Activated CD4-positive, alpha-beta T cell treated with anti-CD3 and anti-CD28 coated beads, Interleukin-2, amount 50 U/mL, for 16 hours (primary cell): ENCODE measurements at places on chromosomes 16 and 17.

GRCh38 chr16:11076259-11077018 lies 132.1 kb downstream of the CLEC16A start:
- DNase-seq: peak; percentile 75

DNA sequence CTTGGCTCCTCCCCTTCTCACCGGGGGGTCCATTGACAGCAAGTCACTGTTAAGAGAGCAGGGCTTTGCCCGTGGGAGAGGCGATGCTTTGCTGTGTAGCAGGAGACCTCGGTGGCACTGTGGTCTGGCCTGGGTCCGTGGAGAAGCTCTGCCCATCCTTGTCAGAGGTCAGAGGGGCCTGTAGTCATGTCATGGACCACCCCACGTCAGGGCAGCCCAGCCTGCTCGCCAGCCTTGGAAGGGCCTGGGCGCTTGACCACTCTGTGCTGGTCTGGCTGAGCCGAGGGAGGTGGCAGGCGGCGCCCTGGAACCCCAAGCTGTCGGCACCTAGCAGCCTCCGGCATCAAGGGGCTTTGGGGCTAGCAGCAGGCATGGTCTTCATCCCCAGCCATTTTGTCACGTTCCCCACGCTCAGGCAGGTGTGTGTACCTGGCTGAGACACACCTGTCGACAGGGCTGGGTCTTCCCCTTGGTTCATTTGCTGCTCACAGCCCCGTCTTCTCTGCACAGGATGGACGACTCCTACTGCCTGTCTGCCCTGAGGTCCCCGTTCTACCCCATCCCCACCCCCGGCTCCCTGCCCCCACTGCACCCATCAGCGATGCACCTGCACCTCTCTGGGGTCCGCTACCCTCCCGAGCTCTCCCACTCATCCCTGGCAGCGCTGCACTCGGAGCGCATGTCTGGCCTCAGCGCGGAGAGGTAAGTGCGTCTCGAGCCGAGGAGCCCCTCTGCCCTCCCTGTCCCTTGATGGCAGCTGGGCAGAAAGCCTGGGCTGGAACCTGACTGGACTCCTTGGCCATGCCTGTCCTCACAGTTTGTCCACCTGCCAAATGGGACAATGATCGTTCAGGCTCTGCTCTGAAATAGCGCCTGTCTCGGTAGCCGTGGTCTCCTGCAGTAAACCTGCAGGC lies 33.3 kb downstream of the GINS2 start:
- DNase-seq: no peak

- DNase-seq: no peak
Observed at GRCh38 chr17:57966246-57966645, 11.0 kb upstream of the CUEDC1 start.

DNA sequence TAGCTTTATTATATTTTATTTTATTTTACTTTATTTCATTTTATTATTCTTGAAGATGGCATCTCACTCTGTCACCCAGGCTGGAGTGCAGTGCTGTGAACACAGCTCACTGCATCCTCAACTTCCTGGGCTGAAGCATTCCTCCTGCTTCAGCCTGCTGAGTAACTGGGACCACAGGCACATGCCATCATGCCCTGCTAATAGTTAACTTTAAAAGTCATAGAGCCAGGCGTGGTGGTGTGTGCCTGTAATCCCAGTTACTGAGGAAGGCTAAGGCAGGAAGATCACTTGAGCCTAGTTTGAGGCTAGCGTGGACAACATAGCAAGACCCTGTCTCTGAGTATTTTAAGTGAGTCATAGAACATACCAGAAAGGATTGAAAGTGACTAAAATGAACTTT lies 38.7 kb downstream of the ESRP2 start:
- no peak for DNase-seq
